ENCODE measurements at places on chromosomes 16 and 17. TPM values are rescaled to one million over a fixed set of nuclear protein-coding genes. Genes with fewer than 3 reads are reported as not detected.

DNA sequence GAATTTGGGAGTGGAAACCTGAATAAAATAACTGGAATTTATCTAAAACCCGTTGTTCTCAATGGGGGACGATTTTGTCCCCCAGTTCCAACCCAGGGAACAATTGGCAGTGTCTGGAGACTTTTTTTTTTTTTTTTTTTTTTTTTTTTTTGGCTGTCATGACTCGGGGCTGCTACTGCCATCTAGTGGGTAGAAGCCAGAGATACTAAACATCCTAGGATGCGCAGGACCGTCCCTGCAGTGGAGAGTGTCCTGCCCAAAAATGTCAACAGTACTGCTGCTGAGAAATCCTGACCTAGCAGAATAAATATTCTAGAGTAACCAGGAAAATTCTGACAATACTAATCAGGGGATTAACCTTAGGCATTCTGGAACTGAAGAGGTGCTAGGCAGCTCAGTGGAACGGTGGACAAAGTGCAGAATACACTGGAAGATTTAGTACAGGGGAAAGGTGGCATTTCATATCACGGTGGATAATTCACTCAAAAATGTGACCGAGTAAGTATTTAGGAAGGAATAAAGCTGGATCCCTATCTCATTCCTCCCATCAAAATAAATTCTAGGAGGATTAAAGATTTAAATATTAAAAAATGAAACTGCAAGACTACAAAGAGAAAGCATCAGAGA is 107.6 kb downstream of the SPECC1 start:
- DNase-seq, result no peak

GRCh38 chr17:54891176-54891821 is 9.4 kb upstream of the TOM1L1 start:
- DNase-seq, result peak; percentile 53

- DNase-seq, result peak; percentile 60
These were observed 81.1 kb upstream of the DNAH17 start for GRCh38 chr17:78658281-78658785.

GRCh38 chr17:66684261-66684660 is 150.7 kb upstream of the CACNG5 start:
- no peak for DNase-seq

DNA sequence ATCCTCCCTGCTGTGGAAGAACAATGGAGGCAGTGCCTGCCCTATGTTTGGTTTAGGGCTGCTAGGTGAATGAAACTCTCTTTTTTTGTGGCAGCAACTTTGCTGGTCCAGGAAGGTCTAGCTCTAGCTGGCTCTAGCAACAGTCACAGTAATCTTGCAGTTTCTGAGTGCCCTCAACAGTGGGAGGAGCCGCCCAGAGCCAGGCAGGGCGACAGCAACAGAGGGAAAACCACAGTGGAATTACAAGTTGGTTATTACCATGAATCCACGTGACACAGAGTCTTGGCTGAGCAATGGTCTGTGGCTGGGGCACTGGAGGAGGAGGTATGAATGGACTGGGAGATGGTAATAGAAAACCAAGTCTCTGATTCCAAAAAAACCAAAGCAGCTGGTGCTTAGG is 10.3 kb downstream of the HSPB9 start:
- DNase-seq, result peak; percentile 88

DNA sequence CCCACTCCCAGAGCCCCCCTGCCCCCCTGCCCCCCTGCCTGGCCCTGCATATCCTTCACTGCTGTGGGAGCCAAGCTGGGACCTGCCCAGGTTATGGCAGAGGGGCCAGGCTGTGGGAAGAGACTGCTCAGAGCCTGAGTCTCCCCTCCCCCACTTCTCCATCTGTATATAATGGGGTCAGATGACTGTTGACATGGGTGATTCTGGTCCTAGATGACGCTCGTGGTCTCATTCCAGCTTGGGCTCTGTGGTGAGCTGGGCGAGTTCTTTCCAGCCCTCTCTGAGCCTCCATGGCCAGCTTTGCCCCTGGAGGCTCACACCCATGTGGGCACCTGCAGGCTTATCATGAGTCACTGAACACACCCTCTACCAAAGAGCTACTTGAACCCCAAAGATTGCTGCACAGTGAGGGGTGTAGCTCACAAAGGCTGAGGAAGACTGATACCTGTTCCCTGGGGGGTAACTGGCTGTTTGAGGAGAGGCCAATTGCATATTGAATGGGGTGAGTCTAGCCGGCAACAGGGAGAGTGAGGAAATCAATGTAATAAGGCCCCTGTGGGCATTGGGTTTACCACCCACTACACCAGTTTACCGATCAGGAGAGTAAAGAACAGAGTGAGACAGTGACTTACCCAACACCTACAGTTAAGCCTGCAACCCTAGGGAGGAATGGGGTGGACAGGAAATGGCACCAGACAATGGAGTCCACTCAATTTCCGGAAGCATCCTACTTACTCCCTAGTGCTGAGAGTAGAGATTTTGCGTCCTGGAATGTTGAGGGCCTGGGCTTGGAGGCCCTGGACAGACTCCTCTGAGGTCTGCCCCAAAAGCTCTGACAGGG is 4.2 kb upstream of the SREBF1 start:
- DNase-seq, result peak; percentile 40

GRCh38 chr16:30535106-30535776 is 583 bp upstream of the ZNF747 start:
- no peak for DNase-seq

GRCh38 chr16:4962716-4963115 is 4.6 kb downstream of the SEC14L5 start:
- DNase-seq, result no peak

GRCh38 chr16:75924397-75924796 is 198.1 kb upstream of the CPHXL start:
- no peak for DNase-seq

GRCh38 chr16:1535391-1536291 is 2.2 kb downstream of the TMEM204 start:
- DNase-seq, result no peak

DNA sequence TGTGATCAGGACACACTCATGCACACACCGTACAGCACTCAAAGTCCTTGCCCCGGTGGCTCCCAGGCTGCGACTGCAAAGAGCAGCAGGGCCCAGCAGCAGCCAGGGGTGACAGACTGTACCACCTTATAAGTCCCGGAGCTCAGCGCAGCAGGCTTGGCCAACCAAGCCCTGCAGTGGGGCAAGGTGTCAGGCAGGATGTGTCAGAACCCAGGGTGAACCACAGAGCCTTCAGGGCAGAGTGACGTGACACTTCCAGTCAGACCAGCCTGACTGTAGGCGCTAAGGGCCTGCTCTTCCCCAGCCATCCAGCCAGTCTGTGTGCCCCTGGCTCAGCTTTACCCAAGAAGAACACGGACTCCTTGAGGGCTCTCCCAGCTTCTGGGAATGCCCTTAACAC is 204.1 kb downstream of the COPRS start:
- DNase-seq, result no peak

GRCh38 chr16:2482708-2483534 is 8.0 kb downstream of the TBC1D24 start:
- peak; percentile 37 for DNase-seq

- DNase-seq, result no peak
These were observed 13.9 kb downstream of the CD300A start for GRCh38 chr17:74480290-74480689.

GRCh38 chr17:17668775-17669579 is 12.3 kb upstream of the RAI1 start:
- peak; percentile 56 for DNase-seq

GRCh38 chr17:32610943-32611342 is 124.2 kb downstream of the CDK5R1 start:
- DNase-seq, result no peak

GRCh38 chr16:17131351-17131750 is 339.4 kb downstream of the XYLT1 start:
- no peak for DNase-seq

- no peak for DNase-seq
These were observed 5.3 kb downstream of the MNT start for GRCh38 chr17:2395258-2396181.

The PRAC2 gene
- total RNA-seq, result not detected

The CD300C gene
- total RNA-seq, result 0.27 TPM

The CA5A gene
- total RNA-seq, result not detected

The UBTF gene
- 48.0 TPM for total RNA-seq

Measured in astrocyte (in vitro differentiated cells and primary cell).